ENCODE measurements at places on chromosomes 5 and 9. TPM values are rescaled to one million over a fixed set of nuclear protein-coding genes. Genes with fewer than 3 reads are reported as not detected.

DNA sequence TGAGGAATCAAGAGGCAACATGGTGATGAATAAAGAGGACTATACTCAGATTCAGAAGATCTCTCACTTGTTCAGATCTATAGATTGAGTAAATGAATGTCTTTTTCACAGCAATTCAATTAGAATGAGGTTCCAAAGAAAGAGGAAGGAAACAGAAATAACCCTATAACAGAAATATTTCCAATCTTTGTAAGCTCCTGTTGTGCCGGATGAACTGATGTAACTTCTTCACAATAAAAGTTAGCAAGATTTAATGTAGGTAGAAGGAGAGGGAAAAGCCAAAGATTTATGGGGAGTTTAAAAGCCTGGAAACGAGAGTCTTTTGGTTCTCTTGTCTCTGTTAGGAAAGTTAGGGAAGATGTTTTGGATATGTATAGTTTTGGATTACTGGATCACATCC lies 92.1 kb downstream of the PBX3 start:
- no peak for DNase-seq

DNA sequence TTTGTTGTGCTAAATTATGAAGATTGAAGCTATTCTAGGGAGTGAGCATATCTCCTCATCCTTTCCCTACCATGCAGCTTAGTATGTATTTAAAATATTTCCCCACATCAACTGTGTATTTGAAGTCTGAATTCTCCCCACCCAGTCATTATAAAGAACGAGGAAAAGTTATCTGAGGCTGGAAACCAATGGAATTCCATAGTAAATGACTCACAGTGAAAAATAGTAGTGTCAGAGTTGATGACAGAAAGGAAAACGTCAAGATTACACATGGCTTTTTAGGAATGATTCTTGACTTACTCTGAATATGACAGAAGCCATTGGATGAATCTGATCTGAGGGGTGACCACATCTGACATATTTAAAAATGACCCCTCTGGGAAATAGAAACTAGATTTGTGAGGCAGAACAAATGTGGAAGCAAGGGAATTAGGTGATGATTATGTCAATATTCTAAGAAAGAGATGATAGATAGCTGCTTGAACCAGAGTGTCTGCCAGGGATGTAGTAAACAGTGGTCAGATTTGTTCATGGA lies 1768.9 kb upstream of the CDH9 start:
- no peak for DNase-seq

DNA sequence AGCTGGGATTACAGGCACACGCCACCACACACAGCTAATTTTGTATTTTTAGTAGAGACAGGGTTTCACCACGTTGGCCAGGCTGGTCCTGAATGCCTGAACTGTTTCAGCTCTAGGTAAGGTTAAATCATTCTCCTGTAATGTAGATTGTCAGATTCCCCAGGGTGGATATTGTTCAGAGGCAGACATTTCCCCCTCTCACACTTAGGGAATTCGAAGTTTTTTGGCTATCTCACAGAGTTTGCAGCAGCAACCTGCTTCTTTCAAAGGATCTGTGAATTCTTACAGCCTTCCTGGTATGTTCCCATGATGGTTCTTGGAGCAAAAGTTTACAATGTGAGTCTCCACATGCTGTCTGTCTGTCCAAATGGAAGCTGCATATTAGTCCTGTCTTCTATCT lies 15.6 kb upstream of the DIRAS2 start:
- no peak for DNase-seq

- DNase-seq = no peak
These were observed 614.7 kb downstream of the CSNK1G3 start for GRCh38 chr5:124126504-124127217.

- no peak for DNase-seq
These were observed 43.1 kb upstream of the CKMT2 start for GRCh38 chr5:81189875-81190498.

CDX1 gene
- total RNA-seq = 0.31 TPM

PNPLA7 gene
- total RNA-seq = 1.5 TPM

Data from tongue (tissue), 3 donors.